Right lobe of liver (tissue), 6 donors: ENCODE measurements at places on chromosomes 16 and 17. TPM values are rescaled to one million over a fixed set of nuclear protein-coding genes. Genes with fewer than 3 reads are reported as not detected.

The TBX2 gene
- total RNA-seq = 3.0 TPM

The TEDC2 gene
- 1.1 TPM for total RNA-seq

DNA sequence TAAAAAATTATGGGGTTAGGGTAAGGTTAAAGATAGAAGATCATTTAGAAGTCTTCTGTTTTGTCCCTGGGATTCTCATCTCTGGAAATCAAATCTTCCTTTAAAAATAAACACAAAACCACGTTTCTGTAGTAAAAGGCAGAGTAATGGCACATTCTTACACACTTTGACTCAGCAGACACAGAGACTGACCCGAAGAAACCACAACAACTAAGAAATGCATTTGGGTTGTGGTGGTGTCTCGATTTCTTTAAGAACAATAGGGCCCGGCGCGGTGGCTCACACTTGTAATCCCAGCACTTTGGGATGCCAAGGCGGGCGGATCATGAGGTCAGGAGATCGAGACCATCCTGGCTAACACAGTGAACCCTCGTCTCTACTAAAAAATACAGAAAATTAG lies 54.9 kb upstream of the MYH10 start:
- H3K4me1 ChIP-seq = no peaks in the 10 kb centered on the region
- H3K27me3 ChIP-seq = no peaks in the 10 kb centered on the region
- H3K4me3 ChIP-seq = no peak overlapping the region

DNA sequence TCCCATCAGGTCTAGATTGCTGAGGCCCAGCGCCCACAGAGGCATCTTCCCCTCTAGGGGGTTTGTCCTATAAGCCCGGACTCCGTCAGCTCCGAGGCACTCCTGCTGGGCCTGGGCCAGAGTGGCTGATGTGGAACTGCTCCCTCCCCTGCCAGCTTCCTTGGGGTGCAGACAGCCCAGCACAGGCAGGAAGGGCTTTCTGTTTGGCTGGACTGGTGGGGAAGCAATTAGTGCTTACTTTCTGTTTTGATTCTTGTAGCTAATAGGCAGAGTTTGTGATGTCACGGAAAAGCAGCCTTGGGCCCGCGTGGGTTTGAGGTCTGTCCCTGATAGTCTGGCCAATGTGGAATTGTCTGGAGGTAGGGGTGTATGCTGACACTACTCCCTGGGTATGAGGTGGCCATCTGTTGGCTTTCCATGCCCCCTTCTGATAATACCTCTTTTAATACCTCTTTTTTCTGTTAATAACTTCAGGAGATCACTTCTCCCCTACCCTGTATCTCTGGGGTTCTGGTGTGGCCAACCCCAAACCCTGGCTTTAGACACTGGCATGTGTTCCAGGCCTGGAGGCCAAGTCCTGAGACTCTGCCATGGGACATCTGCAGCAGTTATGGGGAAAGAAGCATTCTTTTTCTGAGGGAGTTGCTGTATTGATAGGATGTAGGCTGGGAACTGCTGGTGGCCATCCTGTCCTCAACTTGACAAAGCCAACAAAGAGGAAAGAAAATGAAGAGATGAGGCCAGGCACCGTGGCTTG lies 190.9 kb downstream of the RAB11FIP4 start:
- H3K4me3 ChIP-seq = no peak overlapping the region
- peak; percentile 64 for DNase-seq
- H3K27me3 ChIP-seq = no peaks in the 10 kb centered on the region
- H3K27ac ChIP-seq = peak overlapping the region; percentile 31

The SHCBP1 gene
- total RNA-seq = 0.23 TPM
